ENCODE measurements at places on chromosomes 1 and 21.

DNA sequence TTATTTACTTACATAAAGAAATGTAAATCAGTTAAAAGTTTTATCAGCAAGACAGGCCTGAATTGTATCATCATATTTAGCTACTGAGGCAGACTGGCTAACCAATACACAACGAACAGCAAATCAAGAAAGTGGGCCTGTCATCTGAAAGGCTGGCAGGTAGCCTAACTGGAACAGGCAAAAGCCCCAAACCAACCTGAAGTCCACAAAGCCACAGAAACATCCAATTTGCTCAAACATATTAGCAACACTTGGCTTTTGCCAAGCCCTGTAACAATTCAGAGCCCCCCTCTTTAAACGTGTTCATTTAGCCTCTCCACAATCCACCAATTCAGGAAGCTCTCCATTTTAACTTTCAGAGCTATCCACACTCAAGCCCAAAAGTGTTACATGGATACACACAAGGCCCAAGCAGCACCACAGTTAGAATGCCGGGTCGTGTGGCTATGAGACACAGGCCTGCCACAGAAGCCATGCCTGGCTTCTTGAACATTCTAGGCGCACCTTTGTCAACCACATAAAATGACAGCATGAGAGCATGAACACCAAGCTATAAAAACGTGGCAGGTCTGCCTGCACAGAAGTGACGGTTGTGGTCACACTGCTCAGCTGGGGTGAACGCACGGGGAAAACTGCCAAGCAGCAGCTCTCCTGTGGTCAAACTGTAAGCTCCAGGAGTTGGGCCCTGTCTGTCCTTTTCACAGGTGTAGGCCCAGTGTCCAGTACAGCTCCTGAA lies 49.3 kb downstream of the CD34 start:
- no peak for DNase-seq

GRCh38 chr1:152110365-152110859 lies 4.8 kb downstream of the TCHH start:
- DNase-seq = no peak

GRCh38 chr1:111372336-111372965 lies 55.1 kb downstream of the OVGP1 start:
- no peak for DNase-seq

- DNase-seq = no peak
Observed at GRCh38 chr1:32861904-32862695, 8.6 kb downstream of the FNDC5 start.

DNA sequence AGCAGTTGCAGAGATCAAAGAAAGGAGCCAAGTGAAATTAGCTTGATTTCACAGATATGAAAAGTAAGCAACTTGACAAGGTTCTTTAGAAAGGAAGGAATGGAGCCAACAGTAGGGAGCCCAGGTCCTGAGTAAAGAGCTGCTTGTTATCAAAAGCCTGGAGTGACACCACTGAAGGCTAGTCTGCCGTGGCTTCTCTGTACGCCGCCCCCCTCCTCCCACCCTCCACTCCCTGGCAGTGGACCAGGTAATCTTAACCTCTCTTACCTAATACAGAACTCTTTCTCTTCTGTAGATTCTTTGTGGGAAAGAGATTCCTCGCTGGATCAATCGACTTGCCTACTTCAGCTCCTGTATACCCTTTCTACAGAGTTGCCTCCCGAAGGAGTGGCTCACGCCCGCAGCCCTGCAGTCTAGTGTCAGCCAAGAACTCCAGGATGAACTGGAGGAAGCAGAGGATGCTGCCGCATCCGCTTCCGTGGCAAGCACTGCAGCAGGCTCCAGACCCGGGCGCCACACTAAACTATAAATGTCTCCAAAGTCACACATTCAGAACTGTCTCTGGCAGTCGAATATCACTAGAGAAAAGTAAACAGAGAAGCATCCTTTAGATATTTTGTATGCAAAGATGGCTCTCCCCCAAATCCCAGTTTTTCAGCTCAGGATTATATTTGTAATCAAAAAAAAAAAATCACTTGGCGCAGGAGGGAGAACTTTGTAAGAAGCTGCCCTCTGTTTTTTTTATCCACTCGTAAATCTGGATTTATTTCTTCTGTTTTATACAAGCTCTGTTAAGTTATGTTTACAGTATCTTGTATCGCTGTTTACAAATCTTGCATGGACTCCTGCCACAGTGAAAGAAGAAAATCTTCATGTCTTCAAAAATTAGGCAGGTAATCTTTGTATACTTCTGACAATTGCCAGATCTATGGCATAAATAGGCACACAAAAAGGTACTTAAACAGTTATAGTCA lies 52.6 kb downstream of the DESI2 start:
- no peak for DNase-seq

DNA sequence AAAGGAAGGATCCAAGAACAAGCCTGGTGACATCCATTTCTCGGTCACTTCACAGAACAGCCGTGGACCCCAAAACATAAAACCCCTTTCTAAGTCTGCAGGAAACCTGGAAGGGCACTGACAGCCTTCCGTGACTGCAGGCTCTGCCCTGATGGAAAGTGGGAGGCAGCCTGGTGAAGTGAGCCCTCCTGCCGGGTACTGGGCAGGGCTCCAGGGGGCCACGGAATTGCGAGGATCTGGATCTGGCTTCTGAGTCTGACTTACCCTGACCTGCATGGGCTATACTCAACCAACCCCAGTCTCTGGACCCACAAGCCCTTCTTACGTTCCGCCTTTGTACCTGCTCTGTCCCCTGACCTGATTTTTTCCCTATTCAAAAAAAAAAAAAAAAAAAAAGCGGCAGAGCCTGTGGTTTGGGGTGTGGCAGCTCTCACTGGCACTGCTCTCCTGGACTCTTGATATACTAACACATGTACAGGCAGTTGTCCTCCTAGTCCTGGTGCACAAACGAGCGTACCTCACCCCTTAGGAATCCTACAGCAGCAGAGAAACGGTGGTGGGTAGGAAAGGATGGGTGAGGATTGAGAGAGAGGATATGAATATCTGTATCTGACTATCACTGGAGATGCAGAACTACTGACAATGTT lies 82.9 kb downstream of the BEND5 start:
- no peak for DNase-seq

Measured in heart right ventricle (tissue), 16 donors.